ENCODE measurements at places on chromosomes 16 and 17.

DNA sequence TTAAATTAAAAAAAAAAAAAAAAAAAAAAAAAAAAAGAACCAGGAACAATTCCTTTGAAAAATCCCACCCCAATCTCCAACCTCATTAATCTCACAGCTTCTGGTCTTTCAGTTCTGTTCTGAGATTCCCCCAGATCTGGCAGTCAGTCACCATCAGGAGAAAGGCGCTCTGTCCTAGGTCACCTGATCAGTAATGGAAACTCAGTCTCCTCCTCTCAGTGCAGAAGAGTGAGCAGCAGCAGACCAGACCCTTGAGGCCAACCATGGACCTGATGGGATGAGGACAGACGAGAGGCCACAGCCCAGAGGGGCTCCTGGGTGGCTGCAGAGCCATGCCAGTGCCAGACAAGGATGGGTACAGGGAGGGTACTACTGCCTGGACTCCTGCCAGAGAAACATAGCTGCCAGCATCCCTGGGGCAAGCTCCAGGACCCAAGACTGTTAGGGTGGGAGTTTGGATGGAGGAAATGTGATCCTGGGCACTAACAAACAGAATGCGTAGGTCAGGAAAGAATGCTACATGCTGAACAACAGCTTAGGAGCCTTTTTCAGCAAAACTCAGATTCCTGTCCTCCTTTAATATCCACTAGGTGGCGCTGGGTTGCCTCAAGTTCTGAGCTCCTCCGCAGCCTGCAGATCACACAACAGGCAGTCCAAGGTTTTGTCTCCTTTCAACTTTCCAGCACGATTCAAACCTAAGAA, 28.7 kb downstream of the MPG start:
- peak; percentile 75 for DNase-seq

DNA sequence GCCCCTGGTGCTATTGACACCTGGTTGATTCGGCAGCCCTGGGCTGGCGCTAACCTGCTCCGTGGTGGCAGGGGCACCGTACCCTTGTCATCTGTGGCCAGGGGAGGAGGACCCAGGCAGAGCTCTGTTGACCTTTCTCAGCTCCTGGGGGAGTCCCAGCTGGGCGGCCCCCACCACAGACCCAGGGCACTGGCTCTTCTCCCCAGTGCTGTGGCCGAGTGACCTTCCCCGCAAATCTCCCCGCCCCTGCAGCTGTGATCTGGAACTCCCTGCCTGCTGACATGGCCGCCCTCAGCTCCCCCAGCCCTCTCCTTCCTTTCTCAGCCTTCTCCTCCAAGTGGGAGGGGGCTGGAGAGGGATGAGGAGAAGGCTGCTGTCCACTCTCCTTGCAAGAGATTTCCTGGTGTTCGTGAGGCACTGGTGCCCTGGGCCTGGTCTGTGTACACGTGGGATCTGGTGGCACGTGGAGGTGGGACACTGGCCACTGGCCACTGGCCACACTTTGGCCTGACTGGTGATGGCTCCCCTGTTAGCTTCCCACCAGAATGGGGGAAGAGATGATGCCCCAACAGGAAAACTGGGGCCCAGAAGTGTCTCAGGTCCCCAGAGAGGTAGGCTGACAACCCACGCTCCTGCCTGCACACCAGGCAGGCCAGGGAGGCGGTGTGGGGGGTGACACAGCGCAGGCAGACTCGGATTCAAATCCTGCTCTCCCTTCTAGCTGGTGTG, 8.2 kb downstream of the FMNL1 start:
- peak; percentile 38 for DNase-seq

DNA sequence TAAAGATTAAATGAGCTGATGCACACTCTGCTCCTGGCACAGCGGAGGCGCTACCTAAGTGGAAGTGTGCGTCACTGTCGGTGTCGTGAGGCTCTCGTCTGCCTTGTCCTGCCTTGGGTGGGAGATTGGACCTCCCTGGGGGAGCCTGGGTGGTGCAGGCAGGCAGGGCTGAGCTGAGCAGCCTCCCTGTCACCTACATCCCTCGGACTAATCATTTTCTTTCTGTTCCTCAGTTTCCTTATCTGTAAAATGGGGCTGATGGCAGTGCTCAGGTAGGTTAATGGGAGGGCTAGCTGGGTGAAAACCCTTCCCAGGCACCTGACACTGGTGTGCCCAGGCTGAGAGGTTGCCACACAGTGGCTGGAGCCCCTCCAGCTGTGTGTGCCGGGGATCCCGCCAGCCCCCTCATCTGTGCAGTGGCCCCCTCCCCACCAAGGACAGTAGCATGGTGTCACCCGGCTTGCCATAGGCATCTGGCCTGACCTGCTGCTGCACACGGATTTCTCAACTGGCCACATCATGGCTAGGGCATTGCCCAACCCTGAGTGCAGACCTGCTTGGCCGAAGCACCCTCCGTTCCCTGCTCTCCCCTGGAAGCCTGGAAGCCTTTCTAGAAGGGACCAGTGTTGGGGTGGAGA, 4.3 kb downstream of the ADCY7 start:
- no peak for DNase-seq

- DNase-seq = no peak
Measured at GRCh38 chr17:82921426-82921825, 81.6 kb upstream of the ZNF750 start.

DNA sequence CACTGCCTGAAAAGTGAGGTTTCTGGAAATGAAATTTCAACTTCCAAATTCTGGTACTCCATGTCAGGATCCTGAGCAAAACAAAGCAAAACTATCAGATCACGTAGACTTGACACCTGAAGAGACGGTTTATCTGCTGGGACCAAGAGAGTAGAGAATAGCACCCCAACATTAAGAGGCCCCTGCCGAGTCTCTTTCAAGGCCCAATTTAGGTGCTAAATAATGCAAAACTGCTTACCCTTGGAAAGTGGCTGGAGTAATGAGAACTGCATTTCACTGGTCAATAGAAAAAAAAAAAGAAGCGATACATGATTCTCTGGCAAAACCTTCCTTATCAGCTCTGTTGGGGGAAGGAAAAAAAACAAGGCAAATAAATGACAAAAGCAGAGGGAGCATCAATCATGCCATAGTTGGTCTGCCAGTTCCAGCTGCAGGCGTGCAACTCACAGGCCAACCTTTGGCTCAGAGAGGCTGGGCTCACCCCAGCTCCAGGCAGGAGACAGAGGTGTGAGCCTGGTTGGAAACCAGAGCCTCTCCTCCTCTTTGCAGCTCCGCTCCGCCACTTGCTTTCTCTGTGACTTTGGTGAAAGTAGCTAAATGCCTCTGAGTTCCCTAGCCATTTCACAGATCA, 595.2 kb downstream of the TOX3 start:
- DNase-seq = no peak

- DNase-seq = no peak
Measured at GRCh38 chr16:85515830-85516397, 97.2 kb upstream of the GSE1 start.

DNA sequence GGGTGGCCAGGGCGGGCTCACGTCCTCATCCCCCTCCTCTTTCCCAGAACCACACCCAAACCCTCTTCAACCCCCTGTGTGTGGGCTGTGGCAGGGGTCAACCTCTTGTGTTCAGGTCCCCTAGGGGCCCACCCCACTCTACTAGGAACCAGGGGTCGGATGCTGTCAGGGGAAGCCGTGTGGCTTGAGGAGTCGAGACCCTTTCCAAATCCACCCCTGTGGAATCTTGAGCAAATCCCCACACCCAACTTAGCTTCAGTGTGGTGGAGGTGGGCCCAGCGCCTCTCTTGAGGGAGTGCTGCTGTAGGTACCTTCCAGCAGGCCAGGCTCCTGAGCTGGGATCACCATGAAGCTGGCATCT, 121.5 kb downstream of the MRM1 start:
- DNase-seq = no peak

DNA sequence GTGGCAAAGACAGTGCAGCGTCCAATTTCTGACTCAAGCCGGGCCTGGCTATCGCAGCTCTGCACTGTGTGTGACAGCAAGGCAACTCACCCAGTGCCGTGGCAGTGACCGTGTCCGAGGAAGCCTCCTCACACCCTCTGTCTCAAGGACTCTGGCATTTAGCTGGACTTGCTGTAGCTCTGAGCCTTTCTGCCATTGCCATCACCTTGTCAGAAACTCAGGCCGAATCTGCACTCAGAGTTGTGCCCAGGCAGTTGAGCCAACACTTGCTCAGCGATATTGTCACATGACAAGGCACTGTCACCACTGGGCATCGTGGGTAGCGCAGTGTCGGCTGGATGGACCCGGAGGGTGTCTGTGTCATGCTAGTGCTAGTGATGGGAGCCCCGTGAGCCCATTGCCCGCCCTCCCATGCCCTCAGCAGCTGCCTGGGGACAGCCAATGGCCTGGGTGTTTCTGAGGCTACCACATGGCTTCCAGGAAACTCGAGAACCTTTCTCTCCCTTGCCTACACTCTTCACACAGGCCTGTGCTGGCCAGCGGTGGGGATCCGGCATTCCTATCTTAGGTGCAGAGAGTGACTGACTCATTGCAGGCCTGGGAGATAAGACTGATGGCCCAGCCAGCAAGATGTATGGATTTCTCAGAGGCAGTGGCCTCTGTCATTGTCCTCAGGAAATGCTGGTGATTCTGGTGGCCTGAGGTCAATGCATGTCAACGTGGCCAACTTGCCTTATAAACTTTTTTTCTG, 22.1 kb upstream of the STH start:
- no peak for DNase-seq

GRCh38 chr16:47734987-47735594, 274.0 kb downstream of the PHKB start:
- no peak for DNase-seq

GRCh38 chr17:45732926-45733505, 51.1 kb upstream of the CRHR1 start:
- no peak for DNase-seq

GRCh38 chr16:53968454-53968853, 264.5 kb downstream of the FTO start:
- no peak for DNase-seq

- DNase-seq = no peak
Measured at GRCh38 chr16:57559072-57559790, 16.8 kb downstream of the ADGRG5 start.

DNA sequence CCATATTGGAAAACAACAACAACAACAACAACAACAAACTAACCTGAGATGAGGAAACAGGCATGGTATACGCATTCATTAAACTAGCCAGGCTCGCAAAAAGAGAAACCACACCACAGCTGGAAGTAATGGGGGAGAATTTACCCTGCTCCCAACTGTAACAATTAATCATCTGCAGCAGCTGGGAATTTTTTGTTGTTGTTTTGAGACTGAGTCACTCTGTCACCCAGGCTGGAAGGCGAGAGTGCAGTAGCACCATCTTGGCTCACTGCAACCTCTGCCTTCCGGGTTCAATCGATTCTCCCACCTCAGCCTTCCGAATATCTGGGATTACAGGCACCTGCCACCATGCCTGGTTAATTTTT, 16.3 kb downstream of the PRPSAP1 start:
- DNase-seq = no peak

DNA sequence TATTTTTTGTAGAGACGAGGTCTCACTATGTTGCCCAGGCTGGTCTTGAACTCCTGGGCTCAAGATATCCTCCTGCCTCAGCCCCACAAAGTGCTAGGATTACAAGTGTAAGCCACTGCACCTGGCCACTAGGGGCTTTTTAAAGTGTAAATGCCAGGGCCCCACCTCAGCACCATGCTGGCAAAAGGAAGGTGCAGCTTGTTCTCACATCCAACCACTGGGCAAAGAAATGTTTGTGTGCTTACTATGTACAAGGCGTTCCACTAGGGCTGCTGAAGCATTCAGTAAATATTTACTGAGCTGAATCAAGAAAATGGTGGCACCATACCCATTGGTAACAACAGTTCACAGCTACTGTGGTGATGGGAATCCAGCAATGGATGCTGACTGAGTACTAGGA, 22.6 kb downstream of the COG1 start:
- no peak for DNase-seq

DNA sequence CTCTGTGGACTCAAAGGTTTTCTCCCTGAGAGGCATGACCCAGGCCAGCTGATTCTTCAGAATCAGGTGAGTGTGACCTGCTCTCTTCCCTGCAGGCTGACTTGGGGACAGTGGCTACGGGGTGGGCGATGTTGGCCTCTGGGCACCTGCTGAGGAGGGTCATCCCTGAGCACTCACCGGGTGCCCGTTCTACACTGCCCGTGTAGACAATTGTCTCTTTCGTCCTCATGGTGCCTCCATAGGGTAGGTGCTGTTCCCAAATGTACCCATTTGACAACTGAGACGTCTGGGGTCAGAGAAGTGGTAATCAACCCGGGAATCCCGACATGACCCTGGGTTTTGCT, 74.8 kb downstream of the GOSR1 start:
- no peak for DNase-seq

DNA sequence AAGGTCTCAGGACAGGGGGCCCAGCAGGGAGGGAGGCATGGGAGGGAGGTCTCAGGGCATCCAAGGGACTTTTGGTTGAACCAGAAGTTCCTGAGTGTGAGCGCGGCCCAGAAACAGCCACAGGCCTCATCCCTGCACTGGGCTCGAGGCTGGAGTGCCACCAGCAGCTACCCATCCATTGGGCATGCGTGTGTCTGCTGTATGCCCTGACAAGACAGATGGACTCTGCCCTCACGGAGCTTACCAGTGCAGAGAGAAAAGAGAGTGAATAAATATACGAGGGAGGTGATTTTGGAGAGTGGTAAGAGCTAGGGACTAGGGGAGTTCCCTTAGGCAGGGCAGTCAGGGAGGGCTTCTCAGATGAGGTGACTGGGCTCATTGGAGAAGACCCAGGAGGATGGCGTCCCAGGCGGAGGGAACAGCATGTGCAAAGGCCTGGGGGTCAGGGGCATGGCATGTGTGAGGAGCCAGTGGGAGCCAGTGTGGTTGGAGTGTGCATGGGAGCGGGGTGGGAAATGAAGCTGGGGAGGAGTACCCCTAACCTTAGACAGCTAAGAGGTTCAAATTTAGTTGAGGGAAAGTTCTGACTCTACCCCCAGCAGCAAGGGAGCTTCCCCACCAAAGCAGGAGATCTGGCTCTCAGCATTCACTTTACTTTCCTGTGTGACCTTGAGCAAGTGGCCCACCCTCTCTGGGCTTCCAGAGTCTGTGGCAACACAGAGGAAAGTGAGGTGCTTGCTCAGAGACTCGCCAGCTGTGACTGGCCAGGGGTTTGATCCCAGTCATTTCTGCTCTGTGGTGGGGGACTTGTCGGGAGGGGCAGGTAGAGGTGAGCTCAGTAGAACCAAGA, 74.7 kb downstream of the SREBF1 start:
- DNase-seq = no peak

DNA sequence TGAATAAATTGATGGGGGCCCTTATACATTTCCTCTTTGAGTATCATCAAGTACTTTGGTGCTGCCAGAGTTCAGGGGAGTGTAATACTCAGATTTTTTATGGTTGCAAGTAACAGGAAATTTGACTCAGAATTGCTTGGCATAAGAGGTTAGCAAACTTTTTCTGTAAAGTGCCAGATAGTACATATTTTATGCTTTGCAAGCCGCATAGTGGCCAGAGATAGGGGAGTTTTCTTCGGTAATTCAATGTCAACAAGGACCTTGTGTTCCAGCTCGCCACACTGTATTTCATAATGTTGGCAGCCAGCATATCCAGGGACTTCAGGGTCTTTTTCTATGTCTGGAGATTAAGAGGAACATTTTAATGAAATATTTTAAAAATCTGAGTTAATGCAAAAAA, 51.0 kb upstream of the MARCHF10 start:
- no peak for DNase-seq

DNA sequence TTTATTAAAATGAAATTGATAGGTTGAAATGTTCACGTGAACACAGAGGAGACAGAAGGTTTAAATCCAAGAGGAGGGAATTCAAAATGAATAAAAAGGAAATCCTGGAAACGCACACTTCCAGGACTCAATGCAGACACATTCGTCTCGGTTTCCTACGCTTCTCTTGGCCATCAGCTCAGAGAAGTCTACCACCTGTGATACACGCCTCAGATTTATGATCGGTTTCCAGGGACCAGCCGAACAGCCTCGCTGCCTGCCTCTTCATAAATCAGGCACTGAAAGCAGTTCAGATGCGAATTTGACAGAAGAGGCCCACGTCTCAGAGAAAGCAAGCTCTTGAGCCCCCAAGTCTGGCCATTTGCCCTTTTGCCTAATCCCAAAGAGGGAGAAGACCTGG, 125.5 kb upstream of the IRX3 start:
- DNase-seq = no peak
